DMS53 (cell line): ENCODE measurements at places on chromosomes 3 and 15.

GRCh38 chr3:105413343-105413887, 46.7 kb downstream of the ALCAM start:
- no peak for DNase-seq

GRCh38 chr3:12054245-12054644, 50.1 kb downstream of the SYN2 start:
- DNase-seq, result no peak

- DNase-seq, result no peak
These were observed 16.4 kb downstream of the TAFA4 start for GRCh38 chr3:68915973-68916372.

DNA sequence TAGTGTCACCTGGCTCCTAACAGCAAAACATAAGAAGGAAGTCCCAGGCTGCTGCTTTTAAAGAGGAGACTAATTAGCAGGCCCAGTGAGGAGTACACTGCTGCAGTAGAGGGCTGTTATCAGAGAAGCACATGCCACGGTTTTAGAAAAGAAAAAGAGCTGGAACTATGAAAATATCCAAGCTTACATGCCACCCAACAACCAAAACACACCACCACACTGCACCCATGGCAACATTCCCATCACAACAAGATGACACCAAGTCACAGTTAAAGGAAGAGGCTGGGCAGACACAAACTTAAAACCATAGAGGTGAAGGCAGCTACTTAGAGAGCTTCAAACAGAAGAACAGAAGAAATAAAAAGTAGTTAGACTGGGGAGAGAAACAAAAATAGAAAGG, 37.0 kb downstream of the NPTN start:
- peak; percentile 7 for DNase-seq

DNA sequence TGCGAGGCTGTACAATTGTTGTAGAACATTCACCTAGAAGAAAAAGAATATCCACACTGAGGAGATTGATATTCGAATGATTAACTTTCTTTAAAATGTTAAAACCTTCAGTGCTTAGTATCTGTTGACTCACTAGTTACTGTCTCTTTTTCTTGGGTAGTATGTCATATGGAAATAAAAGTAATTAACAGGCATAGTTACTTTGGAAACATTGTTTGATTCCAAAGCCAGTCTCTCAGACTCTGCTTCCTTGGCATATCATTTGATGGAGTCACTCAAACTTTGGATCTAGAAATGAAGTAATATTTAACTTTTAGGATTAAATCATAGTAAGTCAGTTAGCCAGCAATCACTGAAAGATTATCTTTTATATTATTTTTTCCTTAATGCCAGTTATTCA, 63.4 kb downstream of the MAP2K5 start:
- no peak for DNase-seq

GRCh38 chr3:35500641-35501350, 138.5 kb upstream of the ARPP21 start:
- no peak for DNase-seq

DNA sequence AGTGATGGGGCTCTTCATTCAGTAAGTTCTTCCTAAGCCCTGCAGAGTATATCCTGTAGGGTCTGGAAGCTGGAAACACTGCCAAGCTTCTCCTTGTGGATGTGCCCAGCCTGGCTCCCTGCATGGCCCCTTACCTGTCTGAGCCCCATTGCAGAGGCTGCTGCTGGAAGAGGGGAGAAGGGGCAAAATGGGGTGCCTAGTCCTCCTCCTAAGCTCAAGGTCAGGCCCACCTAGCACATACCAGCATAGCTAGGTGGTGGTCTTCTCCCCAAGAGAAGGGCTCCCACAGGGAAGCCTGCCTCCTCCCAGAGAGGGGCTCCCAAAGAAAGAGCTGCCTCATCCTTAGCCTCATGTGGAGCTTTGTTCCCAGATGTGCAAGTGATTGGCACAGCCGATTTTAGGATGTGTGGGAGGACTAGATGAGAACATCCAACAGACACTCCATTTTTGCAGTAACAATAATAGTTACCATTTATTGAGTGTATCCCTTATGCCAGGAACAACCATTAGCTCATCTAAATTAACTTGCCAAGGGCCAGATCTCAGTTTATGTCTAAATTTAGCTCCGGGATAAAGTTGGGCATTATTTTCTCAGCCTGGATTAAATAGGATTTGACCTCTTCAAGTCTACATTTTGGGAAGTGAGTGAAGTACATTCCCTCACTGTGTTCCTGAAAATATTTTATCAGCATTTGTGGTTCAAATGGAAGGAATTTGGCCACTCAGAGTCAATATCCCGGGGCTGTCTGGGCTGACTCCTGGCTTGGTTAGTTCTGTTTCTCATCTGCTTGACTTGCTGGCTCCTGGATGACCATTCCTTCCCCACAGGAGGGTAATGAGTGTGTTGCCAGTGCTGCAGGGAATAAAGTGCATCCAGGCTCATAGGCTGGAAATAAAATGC, 291.1 kb upstream of the ROPN1 start:
- DNase-seq, result no peak

- DNase-seq, result peak; percentile 85
These were observed 62.5 kb upstream of the ANKRD28 start for GRCh38 chr3:15860014-15860934.

DNA sequence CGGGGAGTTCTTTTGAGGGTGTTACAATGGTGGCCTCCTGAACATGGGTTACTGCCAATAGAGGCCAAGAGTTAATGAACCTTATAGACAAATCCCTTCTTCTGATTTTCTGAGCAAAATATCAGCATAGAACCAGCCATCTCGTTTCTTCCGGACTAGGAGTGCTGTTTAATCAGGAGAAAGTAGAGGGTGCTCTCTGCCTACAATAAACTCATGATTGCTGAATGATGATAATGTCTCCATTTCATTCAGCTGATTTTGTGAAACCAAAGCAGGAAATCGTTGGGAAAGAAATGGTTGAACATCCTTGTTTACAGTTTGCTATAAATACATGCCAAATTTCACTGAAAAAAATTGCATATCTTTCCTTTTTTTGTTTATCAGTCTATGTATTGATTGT, 142.8 kb upstream of the PLSCR5 start:
- peak; percentile 40 for DNase-seq

- DNase-seq, result no peak
These were observed 1.6 kb upstream of the PROK2 start for GRCh38 chr3:71786551-71786950.

- no peak for DNase-seq
These were observed 837.6 kb upstream of the DPPA4 start for GRCh38 chr3:110174908-110175307.

DNA sequence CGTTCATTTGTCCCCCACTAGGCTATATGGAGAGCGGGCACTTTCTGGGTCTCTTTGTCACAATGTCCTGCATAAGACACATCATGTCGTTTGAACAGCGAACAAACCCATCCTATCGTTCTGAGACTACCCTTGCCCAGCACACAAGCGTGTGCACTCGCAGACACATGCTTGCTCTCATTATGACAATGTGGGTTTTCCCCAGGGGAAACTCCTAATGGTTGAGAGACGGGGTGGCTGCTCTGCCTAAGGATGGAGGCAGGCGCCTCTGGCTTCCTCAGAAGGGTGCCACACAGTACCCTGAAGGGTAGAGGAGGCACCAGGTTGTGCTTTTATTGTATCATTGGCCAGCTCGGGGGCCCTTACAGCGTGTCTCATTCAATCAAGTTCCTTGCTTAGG, 51.0 kb upstream of the MYZAP start:
- DNase-seq, result no peak

DNA sequence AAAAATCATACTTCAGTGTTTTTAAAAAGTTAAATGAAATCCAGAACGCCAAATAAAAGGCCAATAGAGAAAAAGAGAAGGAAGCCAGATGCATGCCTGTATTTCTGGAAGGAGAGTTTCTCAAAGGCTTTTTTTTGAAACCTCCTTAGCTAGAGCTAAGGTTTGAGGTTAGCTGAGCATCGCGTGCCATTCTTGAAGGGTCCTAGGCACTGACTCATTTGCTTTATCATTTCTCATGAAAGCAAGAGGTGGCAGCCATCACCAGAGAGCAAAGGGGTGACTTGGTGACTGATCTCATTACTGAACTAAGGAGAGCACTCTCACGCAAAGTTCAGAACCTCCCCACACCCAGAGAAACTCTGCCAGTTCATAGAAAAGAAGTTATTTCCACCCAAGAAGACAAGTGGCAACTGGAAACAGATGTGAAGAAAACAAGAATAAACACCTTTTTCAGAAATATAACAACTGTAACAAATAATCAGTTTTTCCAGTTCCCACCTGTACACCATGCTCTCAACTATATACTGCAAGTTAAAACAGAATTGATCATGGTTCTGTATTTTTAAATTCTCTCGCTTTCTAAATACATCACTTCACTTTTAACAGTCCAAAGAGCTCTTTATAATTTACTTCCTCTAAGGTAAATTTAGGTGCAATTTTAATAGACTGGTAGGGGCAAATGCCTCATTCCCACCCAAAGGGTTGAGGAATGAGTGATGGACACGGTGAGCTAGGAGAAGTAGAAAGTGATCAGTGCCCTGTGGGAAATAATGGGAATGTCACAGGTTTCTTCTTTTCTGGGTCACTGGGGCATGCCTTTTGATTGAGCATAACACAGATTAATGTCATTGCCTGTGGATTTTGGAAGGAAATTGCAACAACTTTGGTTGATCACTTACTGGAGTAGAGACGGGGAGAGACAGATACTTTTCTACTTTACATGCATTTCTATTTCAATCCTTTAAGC, 24.7 kb downstream of the GPR15 start:
- no peak for DNase-seq

- DNase-seq, result no peak
These were observed 265.4 kb upstream of the KCNMB2 start for GRCh38 chr3:178270838-178271237.

GRCh38 chr3:151933234-151933853, 59.9 kb downstream of the SUCNR1 start:
- no peak for DNase-seq
